Brain pericyte (primary cell): ENCODE measurements at places on chromosomes 2 and 18.

GRCh38 chr2:149141046-149141445, 102.5 kb downstream of the LYPD6B start:
- no peak for DNase-seq

DNA sequence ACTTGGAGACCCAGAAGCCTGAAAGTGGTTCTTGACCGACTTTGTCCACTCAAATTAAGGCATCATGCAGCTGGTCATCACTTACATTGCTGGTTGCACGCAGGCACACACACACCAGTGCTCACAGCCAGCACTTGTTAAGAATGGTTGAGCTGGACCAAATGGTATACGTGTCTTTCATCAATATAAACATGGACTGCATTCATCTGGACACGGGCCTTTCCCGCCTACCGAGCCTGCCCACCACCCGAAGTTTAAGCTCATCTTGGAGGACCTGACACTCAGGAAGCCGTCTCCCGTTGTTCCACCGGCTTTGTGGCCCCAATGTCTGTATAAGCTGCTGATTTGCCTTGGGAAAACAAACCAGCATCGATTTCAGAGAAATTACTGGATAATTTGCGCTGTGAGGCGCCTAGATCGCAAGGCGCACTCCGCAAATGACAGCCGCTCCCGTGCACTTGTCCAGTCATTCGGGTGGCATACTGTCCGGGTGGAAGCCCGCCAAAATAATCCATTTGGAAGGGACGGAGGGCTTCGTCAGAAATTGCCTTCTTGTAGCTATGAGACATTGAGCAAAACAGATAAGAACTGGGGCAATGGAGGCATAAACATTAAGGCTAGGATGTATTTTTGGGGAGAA, 40.1 kb upstream of the AKAIN1 start:
- no peak for DNase-seq

DNA sequence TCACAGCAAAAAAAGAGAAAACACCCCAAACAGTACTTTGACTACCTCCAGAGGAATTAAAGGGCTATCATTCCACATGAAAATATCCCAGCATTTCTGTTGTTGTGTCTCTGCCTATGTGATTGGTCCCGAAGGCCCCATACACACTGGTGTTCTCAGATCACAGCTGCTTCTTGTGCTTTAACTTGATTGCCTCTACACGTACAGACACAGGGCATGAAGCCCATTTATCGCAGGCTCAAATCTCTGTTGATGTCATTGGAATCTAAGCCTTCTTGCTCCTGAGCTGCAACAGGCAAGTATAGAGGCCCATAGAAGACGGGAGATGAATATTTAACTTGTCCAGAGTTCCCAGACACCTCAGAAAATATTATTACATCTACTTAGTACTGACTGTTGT, 405.2 kb downstream of the NCKAP5 start:
- DNase-seq, result no peak

GRCh38 chr2:98020992-98021713, 25.4 kb upstream of the TMEM131 start:
- no peak for DNase-seq

GRCh38 chr2:27932396-27932795, 41.9 kb downstream of the BABAM2 start:
- no peak for DNase-seq

DNA sequence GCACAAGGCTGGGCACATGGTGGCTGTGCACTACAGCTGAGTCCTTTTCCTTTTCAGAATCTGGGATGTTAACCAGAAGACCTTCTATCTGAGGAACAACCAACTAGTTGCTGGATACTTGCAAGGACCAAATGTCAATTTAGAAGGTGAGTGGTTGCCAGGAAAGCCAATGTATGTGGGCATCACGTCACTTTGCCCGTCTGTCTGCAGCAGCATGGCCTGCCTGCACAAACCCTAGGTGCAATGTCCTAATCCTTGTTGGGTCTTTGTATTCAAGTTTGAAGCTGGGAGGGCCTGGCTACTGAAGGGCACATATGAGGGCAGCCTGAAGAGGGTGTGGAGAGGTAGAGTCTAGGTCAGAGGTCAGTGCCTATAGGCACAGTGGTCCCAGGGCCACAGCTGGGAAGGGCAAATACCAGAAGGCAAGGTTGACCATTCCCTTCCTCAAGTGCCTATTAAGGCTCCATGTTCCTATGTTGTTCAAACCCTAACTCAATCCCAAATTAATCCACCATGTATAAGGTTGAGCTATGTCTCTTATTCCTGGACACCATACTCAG, 2.2 kb downstream of the IL1RN start:
- no peak for DNase-seq

DNA sequence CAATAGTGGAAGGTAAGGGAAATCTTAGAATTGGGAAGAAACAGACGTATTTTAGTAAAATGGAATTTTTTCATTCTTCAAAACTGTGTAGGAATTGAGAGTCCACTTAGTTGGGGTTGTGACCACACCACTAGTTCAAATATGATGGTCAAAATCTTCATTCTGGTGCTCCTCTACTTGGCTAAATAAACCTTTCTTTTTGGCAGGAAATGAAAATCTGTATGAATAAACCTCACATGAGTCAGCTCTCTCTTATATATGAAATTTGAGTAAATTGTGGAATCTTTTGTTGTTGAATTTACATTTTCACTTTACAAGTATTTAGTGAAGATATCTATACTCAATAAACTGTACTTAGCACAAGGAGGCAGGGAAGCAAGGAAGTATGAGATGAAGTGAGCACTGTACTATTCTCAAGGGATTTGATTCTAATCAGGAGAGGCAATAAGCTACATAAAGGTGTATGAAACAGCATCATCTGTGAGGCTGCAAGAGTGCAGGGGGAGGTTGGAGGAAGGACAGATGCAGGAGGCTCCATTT, 20.5 kb downstream of the IL18R1 start:
- DNase-seq, result no peak
